ENCODE measurements at places on chromosomes 7 and 10.

GRCh38 chr7:129401967-129402860 lies 32.0 kb upstream of the STRIP2 start:
- no peak for DNase-seq

DNA sequence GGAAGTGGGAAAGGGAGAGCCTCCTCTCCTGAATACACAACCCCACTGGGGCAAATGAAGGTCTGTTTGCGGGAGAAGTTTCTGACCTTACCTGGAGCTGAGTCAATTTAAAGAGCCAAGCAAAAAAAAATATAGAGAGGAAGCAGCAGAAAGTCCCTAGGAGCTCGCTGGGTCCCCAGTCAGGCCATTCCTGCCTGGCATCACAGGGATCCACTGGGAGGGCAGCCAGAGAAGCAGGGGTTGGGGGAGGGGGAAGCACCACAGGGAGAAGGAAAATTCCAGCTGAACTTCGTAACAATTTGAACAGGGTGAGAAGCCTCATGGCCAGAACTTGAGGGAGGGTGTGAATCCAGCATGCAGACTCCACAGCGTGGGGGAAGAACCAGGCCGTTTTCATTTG lies 298.7 kb downstream of the LRRTM3 start:
- DNase-seq = no peak

DNA sequence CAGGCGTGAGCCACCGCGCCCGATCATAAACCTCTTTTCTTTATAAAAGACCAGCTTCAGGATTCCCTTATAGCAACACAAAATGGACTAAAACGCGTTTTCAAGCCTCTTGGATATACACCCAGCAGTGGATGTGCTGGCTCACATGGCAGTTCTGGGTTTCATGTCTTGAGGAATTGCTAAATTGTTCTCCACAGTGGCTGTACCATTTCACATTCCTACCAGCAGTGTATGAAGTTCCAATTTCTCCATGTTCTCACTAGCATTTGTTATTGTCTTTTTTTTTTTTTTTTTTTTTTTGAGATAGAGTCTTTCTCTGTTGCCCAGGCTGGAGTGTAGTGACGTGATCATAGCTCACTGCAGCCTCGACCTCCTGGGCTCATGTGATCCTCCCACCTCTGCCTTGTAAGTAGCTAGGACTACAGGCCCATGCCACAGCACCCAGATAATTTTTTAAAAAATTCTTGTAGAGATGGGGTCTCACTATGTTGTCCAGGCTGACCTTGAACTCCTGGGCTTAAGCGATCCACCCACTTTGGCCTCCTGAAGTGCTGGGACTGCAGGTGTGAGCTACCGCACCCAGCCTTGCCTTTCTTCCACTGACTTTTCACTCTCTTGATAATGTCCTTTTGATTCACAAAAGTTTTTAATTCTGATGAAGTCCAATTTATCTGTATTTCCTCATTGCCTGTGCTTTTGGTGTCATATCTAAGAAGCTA lies 17.4 kb downstream of the TECPR1 start:
- DNase-seq = no peak

GRCh38 chr7:132508724-132509353 lies 67.4 kb downstream of the PLXNA4 start:
- no peak for DNase-seq

- DNase-seq = no peak
Measured at GRCh38 chr10:72610466-72610865, 15.4 kb downstream of the MICU1 start.

DNA sequence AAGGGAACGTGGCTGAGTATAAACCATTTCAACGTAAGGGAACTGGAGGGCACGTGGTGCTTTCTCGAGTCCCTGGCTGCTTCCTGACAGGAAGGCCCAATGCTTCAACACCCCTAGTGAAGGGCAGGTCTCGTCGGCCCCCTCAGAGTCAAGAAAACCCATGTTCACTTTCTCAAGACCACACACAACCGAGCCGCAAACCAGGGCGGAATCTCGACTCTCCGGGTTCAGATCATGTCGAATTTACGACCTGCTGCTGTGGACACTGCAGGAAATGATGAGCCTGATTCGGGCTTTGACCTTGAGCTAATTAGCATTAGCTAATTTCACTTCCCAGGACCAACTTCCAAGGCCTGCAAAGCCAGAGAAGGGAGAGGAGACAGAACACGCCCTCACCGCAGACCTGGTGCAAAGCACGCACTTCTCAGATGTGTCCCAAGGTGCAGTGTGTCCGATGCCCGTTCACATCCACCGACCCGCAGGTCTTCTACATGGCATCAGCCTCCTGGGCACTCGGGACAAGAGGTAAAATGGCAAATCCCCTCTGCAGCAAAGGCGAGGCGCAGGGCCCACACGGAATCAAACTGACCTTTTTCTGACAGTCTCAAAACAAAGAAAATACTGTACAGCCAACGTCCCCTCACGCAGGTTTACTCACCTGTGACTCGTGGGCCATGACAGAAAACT lies 94.7 kb downstream of the DIP2C start:
- no peak for DNase-seq

GRCh38 chr7:96663457-96663856 lies 46.2 kb downstream of the SEM1 start:
- no peak for DNase-seq

DNA sequence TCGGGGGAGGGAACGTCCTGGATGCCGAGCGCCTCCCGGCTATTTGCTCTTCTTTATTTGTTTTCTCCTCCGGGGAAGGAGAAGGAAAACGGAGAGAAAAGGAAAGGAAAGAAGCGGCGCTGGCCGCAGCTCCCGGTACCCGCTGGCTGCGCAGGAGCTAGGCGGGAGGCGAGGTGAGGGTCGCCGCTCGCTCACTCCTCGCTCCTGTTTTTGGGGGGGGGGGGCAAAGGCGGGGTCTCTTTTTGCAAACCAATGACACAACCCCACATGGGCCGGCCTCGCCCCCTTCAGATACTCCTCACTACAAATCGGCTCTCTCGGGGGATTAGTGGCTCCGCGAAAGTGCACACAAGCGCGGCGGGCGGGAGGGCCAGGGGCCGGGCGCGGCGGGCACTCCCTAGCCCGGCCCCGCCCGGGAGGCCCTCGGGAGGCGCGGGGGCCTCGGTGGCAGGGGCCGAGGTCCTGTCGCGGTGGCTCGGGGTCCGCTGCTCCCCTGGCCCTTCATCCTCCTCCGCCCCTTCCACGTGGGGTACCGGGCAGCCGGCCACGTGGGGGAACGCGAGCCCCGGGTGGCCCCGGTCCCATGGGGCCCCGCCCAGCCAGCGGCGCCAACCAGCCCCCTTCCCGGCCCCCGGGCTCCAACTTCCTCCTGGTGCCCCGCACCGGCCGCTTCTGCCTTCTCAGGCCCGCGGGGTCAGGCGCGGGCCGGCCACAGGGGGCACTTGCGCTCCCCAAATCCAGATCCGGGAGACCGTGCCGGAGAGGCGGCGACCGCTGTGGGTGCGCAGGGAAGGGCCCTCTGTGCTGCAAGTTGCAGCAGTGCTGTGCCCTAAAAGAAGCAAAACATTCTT lies 718 bp upstream of the CTBP2 start:
- peak; percentile 92 for DNase-seq

GRCh38 chr10:416091-416515 lies 273.4 kb downstream of the DIP2C start:
- DNase-seq = no peak

- peak; percentile 63 for DNase-seq
Measured at GRCh38 chr7:106178593-106179134, 66.6 kb upstream of the SYPL1 start.

DNA sequence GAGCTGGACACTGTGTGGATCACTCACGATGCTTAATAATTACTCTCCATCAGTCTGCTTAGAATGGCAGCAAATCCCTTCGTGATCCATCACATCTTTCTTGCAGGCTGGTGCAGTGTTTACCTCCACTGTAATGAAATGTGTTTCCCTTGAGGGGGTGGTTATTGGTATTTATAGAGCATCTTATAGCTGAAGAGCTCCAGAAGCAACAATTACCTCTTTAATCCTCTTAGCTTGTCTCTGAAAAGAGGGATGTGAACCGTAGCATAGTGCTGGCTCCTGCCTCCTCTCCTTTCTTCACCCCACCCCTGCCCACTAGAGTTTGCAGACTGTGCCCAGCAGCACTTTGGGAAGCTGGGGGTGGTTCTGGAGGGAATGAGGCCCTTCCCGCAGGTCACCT lies 132.6 kb downstream of the CAMK1D start:
- DNase-seq = no peak

DNA sequence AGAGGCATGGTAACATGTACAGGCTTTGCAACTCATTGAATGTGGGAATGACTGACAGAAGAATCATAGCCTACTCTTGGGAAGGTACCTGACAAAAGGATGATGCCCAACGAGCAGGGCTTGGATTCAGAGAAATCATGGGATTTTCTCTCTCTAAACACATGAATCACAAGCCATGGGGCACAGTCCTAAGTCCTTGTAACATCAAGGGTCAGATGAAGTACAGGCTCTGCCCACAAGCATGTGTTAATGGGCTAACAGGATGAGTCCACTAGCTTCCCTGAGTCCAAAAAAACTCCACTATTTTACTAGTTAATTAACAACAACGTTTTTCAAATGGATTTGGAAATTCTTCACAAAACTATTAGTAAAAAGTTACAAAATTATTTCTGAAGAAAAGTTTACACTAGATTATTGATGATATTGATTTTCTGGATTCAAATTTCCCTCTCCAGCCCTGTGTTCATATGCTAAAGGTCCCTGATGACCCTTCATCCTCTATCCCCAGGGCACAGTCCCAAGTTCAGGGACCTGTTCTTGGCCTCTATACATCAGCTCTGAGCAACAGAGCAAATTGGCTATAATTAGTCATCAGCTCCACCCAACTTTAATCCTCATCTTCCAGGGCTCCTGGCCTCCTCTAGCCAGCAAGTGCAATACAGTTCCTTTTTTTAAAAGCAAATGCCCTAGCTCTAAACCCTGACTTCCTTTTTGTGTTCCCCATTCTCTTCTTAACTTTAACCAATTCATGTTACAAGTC lies 99.8 kb downstream of the GSAP start:
- DNase-seq = no peak

- no peak for DNase-seq
Measured at GRCh38 chr10:130423455-130424305, 287.5 kb downstream of the GLRX3 start.

GRCh38 chr7:101614939-101615302 lies 14.2 kb downstream of the MYL10 start:
- peak; percentile 69 for DNase-seq

DNA sequence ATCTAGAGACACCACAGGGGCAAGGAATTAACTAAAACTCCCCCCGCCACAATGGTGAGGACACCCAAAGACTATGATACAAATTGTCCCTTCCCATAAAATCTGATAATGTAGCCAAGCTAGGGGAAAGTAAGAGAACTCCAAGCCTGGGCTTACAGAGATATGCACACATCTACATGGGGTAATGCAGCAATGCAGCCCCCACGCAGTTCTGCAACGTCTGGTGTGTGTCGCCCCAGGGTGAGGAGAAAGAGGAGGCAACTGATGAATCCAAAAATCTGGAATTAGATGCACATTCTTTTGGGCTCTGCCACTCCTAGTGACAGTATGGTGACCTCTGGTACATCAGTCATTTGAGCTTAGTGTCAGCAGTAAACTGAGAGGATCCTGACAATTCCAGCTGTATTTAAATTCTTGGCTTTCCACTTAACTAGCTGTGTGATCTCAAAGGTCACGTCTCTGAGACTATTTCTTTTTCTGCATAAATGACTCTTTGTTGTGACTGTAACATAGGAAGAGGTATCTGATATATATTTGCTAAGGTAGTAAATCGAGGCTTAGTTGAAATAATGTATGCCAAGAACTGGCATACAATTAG lies 51.5 kb downstream of the PIP4K2A start:
- no peak for DNase-seq

- DNase-seq = no peak
Measured at GRCh38 chr7:1219498-1219897, 13.2 kb upstream of the UNCX start.

- DNase-seq = no peak
Measured at GRCh38 chr7:43193893-43194292, 81.4 kb downstream of the HECW1 start.

- peak; percentile 93 for DNase-seq
Measured at GRCh38 chr10:369684-370448, 234.6 kb downstream of the ZMYND11 start.

- DNase-seq = no peak
Measured at GRCh38 chr7:139820089-139820488, 9.0 kb upstream of the TBXAS1 start.

- peak; percentile 19 for DNase-seq
Measured at GRCh38 chr7:46391231-46392201, 470.4 kb upstream of the IGFBP3 start.

DNA sequence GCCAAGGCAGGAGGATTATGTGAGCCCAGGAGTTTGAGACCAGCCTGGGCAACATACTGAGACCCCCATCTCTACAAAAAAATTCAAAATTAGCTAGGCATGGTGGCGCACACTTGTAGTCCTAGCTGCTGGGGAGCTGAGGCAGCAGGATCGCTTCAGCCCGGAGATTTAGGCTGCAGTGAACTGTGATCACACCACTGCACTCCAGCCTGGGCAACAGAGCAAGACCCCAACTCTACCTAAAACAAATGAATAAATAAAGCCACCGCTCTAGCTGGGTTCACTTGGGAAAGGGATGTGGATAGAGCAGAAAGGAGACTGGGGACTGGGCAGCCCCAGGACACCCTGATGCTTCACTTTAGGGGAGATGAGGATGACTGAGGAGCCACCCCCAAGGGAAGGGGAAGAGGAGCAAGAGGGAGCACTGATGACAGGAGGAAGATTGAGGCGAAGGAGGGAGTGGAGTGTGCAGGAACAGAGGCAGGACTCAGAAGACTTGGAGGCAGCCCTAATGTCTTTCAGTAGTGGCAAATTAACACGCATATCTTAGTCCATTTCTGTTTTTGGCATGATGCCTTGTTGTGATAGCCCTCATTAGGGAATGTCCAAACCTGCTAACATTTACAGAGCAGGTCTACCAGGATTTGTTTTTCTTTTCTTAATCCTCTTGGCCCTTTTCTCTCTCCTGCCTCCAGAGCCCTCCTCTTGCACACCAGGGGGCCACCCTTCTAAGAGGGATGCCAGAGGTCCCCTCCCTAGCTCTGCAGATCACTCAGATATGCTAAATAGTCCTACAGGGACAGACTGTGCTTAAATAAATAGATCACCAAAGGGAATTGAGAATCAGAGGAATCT lies 88.3 kb downstream of the C10orf105 start:
- DNase-seq = no peak

DNA sequence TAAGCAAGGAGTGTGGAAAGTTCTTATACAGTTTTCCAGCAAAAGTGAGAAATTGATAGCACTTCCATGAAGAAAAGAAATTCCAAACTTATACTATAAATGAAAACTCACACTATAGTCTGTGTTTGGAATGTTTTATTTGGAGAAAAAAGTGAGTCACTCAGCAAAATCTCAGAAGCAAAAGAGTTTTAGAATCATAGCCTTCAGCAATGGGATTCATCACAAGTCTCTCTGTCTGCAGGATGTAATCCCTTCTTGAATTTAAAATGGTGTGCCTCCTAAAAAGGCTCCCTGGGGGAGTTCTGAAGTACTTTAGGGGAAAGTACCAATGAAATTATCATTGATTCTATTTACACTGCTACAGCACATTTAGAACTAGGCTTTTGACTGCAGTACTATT lies 756.4 kb downstream of the XPNPEP1 start:
- DNase-seq = peak; percentile 9

- peak; percentile 48 for DNase-seq
Measured at GRCh38 chr7:149495785-149496641, 1.6 kb downstream of the ZNF746 start.

- DNase-seq = peak; percentile 56
Measured at GRCh38 chr7:25260862-25261494, 32.7 kb upstream of the NPVF start.

Data from GM03348 (cell line).